HTR-8/SVneo (cell line): ENCODE measurements at places on chromosomes 3 and 15.

DNA sequence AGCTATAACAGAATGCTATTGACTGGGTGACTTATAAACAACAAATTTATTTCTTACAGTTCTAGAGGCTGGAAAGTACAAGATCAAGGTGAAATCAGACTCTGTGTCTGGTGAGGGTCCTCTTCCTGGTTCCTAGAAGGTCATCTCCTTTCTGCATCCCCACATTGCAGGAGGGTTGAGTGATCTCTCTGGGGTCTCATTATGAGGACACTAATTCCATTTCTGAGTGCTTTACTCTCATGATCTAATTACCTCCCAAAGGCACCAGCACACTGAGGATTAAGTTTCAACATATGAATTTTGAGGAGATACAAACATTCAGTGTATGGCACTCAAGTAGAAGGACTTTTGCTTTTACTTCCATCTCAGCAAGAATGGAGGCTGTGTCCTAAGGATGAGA, 534.1 kb upstream of the KCNMB2 start:
- DNase-seq: no peak

GRCh38 chr3:132652640-132653270, 6.9 kb downstream of the ACAD11 start:
- no peak for DNase-seq

DNA sequence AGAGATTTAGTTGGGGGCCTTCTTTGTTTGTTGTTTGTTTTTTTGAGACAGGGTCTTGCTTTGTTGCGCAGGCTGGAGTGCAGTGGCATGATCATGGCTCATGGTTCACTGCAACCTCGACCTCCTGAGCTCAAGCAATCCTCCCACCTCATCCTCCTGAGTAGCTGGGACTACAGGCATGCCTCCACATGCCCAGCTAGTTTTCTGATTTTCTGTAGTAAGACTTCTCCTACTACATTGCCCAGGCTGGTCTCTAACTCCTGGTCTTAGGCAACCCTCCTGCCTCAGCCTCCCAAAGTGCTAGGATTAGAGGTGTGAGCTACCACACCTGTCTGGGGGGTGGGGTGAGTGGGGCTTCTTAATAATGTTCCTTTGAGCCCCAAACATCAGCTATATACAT, 148.3 kb upstream of the ADAMTS9 start:
- DNase-seq: no peak

GRCh38 chr15:70088887-70089691, 8.6 kb downstream of the TLE3 start:
- DNase-seq: no peak

- no peak for DNase-seq
Observed at GRCh38 chr3:46585799-46586693, 19.9 kb upstream of the LRRC2 start.

- no peak for DNase-seq
Observed at GRCh38 chr15:26628879-26629529, 143.9 kb downstream of the GABRB3 start.

DNA sequence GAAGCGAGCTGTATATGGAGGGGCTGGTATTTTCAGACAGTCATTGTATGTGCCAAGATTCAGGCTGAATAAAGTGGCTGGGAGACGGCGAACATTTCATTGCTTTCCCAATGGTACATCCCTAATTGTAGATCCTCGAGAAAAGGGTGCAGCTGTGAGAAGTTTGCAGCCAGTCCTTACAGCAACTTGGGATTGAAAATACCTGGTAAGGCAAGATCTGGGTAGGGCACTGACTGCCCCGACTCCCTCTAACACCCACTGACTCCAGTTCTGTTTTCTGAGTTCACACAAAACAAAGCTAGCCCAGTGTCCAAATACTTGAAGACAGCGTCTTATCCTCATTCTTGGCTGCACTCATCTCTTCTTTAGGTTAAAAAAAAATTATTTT, 63.7 kb downstream of the EDEM1 start:
- no peak for DNase-seq

- DNase-seq: no peak
Observed at GRCh38 chr3:15476378-15476777, 45.1 kb downstream of the COLQ start.

DNA sequence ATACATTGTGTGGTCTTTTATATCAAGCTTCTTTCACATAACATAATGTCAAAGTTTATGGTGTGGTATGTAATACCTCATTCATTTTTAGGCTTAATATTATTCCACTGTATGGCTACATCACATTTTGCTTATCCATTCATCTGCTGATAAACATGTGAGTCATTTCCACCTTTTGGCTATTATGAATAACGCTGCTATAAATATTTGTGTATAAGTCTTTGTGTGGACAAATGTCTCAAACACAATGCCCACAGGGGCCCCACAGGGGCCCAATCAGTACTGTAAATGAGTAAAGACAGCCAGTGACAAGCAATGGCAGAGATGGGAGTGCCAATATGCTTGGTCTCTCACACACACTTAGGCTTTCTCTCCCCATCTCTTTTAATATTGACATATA, 54.2 kb downstream of the PIK3R4 start:
- no peak for DNase-seq

DNA sequence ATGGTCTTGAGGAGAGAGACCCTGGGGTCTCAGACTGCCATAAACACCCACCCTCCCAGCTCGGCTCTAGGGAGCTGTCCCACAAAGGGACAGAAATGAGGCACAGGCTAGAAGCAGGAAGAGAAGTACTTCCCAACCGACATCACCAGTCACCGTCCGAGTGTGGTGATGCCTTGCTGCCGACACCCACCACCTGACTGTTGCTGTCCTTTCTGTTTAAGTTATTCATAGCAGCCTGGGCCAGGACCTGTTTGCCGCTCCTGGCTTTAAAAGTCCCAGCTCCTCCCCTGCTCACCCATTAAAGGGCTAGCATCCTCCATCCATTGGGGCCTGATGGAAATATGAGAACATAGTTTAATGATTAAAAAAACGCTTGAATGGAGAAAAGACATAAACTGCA, 13.2 kb upstream of the SPG11 start:
- no peak for DNase-seq

DNA sequence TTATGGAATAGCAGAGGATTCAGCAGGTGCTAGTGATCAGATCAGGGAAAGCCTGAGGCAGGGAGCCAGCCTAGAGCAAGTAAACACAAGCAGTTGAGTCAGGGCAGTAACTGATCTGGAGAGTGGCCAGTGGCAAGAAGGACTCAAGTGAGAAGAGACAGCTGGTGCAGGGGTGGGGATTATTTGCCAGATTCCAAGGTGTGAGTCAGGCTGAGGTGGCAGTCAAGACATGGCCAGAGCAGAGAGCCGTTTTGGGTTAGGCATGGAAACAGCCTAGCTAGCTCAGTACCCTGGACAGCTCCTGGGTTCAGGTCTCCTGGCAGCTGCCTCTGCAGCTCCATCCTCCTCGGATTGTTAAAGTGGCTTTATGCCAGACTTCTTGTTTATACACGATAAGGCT, 281.9 kb upstream of the ONECUT1 start:
- peak; percentile 10 for DNase-seq

- DNase-seq: peak; percentile 25
Observed at GRCh38 chr3:69791919-69792399, 52.7 kb downstream of the MITF start.

DNA sequence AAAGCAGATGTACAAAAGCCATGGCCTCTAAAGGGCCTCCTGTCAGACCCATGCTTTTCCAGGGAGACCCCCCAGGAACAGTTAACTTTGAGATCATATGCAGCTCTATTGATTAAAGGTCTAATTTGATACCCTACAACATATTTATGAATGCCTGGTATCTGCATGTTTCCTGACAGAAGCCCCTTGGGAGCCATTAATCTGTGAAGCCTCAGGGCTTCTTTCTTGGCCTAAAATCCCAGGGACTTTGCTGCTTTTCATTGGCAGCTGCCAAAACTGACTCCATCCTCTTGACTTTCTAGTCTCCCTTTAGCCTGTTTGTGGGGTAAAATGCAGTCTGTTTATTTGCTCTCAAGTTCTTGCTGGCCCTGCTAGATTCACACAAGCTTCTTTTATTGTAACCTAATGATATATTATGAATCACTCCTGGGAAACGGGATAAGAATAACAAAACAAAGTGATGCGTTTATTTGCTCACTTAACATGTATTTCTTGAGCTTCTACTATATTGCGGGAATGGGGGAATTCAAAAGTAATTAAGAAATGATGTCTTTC, 257.0 kb downstream of the LSAMP start:
- no peak for DNase-seq

DNA sequence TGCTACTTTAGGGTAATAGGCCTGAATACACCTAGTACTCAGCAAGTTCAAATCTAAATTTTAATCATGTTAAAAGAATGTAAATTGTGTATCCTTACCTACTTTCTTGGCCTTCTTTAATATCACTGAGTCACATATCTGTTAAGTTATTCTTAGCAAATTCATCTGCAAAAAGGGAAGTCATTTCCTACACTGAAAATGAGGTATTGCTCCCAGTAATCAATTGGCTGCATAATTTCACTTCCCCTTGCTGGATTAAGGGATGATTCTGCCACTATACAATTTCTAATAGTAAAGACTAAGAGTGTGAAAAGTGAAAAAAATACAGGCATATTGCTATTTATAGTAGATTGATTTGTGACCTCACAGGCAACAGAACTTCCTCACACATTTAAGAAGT, 47.8 kb downstream of the CCDC54 start:
- no peak for DNase-seq

DNA sequence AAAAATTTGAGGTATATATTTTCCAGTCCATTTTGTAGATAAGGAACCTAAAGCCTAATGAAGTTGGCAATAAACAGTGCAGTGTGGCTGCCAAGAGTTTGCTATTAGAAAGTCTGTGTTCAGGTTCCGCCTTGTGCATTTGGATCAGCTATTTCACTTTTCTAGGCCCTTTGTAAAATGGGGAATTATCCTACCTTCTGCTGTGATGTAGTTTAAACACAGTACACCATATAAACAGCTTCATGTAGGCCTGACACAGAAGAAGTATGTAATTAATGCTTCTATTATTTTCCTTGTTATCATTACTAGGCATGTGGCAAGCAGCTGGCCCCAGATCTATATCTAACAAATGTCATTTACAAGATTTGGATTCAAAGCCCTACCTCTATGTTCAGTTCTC, 456.3 kb downstream of the GABRG3 start:
- DNase-seq: no peak

DNA sequence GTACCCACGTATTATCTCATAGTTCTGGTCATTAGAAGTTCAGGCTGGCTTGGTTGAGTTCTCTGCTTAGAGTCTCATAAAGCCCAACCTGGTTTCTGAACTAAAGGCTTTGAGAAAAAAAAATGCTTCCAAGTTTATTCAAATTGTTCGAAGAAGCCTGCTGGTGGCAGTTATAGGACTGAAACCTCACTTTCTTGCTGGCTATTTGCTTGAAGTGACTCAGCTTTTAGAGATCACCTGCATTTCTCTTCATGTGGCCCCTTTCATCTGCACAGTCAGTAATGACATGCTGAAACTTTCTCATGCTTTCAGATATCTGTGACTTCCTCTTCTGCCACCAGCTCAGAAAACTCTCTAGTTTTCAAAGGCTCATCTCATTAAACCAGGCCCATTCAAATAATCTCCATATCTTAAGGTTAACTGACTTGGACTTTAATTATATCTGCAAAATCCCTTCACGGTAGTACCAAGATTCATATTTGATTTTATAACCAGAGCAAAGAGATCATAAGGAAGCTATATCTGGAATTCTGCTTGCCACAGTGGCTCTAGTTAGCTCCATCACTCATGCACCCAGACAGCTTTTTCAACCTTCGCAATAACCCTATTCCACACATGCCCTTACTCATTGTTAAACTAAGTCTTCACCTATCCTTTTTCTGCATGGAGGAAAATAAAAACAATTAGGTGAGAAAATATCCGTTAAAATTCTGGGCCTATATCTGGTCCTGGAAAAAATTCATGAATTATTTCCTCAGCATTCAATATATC, 433.8 kb upstream of the CBLB start:
- DNase-seq: no peak

DNA sequence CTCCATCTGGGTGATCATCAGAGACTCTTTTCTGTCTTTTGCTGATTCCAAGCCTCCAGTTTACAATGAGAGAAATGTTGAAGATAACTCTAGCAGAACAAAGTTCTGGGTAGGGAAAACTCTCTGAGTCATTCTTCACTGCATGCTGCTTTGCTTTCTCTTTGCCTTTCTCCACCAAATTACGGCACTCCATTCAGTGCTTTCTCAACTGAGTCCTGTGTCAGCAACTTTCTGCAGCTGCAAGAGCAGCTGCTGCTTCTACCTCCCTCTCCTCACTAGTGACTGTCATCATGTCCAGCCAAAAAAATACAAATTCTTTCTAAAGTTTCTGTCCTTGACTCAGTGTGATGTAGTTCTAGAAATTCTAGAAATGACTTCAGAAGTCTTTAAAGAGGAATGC, 953.8 kb downstream of the IGSF11 start:
- no peak for DNase-seq

DNA sequence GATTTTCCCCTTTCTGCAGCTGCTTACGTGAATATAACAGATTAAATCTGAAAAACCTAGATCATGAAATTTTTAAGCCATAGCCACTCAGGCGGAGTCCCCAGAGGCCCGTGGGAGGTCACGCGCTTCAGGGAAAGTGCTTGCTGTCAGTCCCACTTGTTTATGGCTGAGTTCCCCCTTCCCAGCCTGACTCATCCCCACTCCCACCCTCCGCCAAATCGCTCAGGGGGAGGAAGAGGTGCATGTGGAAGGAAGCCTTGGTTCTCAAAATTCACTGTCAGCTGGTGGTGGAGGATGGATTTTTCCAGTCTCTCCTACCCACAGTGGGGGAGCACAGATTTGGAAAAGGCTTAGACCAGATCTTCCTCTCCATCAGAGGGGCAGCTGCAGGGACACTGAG, 67.4 kb downstream of the CORO2B start:
- no peak for DNase-seq

DNA sequence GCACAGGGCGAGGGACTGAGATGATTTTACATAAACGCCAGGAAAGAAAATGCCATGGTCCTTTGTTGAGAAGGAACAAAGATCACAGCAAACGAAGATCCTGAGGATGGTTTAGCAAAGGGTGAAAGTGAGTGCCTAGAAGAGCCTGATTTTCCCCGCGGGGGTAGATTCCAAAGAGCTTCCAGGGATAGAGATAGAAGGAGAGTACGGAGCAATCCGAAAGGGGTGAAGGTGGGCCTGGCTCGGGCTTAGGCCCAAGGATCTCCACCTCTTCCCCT, 977 bp downstream of the CDC25A start:
- no peak for DNase-seq
